ENCODE measurements at places on chromosomes 1 and 21.

GRCh38 chr1:233375653-233376052, 48.1 kb downstream of the MAP3K21 start:
- DNase-seq = no peak

DNA sequence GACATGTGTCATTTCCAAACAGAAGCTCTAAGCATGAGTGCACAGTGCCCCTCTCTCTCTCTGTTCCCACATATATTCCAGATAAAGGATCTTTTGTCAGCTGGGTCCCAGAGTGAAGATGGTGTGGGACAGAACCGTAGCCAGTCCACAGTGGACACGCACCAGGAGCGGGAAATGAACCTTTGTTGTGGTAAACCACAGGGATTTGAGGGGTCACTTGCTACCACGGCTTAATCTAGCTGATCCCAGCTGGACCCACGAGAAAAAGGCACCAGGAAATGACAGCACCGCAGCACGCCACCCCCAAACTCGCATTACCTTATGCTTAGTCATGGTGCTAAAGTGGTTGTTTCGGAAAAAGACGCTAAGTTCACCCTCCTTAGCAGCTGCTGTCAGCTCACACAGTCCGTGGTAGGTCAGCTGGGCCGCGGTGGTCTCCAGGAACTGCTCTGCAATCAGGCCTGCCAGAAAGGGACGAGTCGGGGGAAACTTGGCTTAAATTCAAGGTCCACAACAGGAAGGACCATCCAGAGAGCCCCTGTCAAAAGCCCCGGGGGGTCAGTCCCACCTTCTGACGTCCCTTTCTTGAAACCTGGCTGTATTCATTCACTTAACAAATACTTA, 7.5 kb downstream of the MINDY1 start:
- no peak for DNase-seq

GRCh38 chr1:11920239-11920903, 5.9 kb downstream of the KIAA2013 start:
- DNase-seq = no peak

DNA sequence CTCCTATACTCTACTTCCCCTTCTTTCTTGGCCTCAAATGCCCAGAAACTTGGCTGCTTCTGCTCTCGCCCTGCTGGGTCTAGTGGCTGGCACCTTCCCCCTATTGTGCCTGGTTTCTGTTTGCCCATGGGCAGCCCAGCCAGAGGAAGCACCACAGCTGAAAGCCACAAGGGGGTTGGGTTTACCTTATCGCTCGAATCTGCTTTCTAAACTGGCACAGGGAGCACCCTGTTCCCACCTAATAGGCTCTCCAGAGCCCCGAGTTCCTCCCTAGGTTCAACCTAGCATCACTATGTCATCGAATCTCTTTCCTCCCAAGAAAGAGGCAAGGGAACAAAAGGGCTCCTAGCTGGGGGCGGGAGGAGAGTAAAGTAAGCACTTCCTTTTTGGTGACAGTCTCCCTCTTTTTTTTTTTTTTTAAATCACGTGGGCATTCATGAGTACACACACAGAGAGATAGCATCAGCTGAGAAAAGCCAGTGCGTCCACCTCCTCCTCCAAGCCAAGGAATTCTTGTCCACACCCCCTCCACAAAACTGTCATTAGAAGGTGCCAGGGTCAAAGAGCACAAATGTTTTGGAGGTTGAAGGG, 72.8 kb downstream of the PLEKHA6 start:
- DNase-seq = no peak

DNA sequence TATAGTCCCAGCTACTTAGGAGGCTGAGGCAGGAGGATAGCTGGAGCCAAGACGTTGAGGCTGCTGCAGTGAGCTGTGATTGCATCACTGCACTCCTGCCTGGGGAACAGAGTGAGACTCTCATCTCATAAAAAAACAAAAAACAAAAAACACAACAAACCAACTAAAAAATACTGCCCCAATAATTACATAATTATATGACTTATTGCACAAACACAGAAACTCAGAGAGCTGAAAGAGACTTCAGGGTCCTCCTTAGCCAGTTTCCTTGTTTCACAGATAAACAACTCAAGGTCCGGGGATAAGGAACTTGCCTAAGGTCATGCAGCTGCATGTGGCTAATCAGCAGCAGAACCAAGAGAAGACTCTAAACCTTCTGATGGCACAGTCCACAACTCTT, 11.9 kb downstream of the EXTL2 start:
- no peak for DNase-seq

All from right forelimb (tissue), 1 donor.